T-helper 17 cell (primary cell): ENCODE measurements at places on chromosomes 5 and 9.

DNA sequence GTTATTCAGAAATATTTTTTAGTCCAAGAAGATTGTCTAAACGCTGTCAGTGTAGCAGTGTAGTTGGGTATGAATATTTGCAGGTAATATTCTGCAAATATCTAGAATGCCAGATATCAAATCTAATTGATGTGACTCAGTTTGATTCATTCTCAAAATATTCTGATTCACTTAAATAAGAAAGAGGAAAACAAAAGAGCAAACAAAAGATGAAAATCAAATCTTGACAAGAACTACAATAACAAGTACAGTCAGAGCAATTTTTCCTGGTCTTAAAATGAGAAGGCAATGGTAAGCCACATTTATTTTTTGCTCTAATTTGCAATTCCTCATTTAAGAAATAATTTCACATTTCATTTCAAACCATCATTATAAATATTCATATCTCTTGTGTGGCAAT, 36.0 kb downstream of the MRPS30 start:
- no peak for DNase-seq

GRCh38 chr9:95762322-95762721, 113.2 kb upstream of the ERCC6L2 start:
- no peak for DNase-seq

- DNase-seq, result no peak
Measured at GRCh38 chr5:61821561-61821960, 484.4 kb upstream of the KIF2A start.

GRCh38 chr5:65105301-65105700, 336.6 kb downstream of the CWC27 start:
- DNase-seq, result no peak

GRCh38 chr5:1507961-1508658, 15.7 kb downstream of the LPCAT1 start:
- peak; percentile 2 for DNase-seq

DNA sequence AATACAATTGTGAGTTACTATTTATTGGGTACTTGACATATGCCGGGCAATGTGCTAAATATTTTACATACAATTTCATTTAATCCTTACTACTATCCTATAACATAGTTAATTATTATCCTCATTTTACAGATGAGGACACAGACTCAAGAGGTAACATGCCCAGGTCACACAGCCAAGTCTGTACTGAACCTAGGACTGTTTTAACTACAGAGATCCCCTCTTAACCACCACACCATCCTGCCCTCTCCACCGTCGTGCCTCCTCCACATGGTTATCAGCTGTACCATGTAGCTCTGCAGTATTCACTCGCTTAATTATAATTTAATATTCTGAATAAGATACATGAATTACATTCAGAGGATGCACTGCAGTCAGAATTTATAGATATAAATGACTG, 5.3 kb downstream of the RAB14 start:
- DNase-seq, result no peak

DNA sequence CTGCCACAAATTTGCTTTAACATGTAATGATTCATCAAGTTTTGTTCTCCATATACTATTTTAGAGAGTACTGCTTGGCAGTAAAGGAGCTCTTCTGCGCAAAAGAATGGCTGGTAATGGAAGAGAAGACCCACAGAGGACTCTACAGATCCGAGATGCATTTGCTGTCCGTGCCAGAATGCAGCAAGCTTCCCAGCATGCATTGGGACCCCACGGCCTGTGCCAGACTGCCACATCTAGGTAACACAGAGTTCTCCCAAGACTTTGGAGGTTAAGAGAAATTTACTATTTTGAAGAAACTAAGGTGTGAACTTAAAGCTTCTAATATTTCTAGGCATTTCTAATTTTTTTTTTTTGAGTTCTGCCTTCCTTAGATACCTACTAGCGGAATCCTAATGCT, 107.1 kb downstream of the MUSK start:
- DNase-seq, result no peak

DNA sequence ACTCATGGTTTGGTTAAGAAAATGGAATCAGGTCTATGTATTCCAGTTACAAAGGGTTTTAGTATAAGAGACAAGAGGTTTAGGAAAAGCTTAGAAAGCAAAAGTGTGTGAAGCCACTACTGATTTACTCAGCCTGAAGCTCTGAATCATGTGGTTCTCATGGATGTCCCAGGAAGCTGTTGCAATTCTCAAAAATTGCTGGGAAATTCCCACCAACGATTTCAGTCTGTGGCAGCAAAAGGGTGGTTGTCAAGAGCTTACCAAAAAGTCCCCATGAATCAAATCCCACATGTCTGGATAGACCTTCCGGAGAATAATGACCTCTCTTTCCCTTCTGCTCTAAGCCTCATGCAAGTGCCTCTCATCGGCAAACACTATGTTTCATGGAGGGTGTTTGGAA, 929.9 kb downstream of the TLE4 start:
- DNase-seq, result no peak
